ENCODE measurements at places on chromosomes 16 and 17. TPM values are rescaled to one million over a fixed set of nuclear protein-coding genes. Genes with fewer than 3 reads are reported as not detected.
A peak's percentile ranks its signal among the peaks of the same experiment; 100 is the strongest.

- DNase-seq, result no peak
These were observed 32.1 kb downstream of the HYDIN start for GRCh38 chr16:71198408-71198807.

DNA sequence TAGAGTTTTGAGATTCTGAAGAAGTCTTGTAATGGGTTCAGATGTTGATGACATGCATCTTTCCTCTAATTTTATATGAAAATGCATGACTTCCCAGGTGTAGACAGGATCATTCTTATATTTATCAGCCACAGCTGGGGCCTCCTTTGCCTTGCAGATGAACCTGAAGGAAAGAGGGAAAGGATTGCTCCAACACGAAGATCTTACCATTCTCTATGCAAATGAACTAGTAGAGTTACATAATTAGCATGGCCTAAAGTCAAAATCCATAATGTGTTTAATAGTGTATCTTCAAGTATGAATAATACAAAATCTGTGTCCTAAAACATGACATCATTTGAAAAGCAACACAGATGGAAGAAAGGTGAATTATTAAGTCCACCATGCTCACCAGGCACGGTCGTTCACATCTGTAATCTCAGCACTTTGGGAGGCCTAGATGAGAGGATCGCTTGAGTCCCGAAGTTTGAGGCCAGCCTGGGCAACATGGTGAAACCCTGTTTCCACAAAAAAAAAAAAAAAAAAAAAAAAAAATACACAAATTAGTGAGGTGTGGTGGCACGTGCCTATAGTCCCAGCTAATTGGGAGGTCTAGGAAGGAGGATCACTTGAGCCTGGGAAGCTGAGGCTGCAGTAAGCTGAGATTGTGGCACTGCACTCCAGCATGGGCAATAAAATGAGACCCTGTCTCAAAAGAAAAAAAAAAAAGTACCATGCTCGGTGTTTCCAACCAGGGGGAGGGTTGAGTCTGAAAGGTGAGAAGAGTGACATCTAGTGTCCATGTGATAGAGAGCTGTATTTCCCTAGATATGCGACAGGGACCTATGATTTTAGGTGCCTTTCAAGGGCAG lies 6.3 kb downstream of the VWA3A start:
- peak; percentile 56 for DNase-seq

- no peak for DNase-seq
These were observed 95.5 kb downstream of the GNAO1 start for GRCh38 chr16:56286809-56287208.

The UMOD gene
- polyA plus RNA-seq, result not detected

Measured in B cell (primary cell).